ENCODE measurements at places on chromosomes 7 and 10. TPM values are rescaled to one million over a fixed set of nuclear protein-coding genes. Genes with fewer than 3 reads are reported as not detected.

DNA sequence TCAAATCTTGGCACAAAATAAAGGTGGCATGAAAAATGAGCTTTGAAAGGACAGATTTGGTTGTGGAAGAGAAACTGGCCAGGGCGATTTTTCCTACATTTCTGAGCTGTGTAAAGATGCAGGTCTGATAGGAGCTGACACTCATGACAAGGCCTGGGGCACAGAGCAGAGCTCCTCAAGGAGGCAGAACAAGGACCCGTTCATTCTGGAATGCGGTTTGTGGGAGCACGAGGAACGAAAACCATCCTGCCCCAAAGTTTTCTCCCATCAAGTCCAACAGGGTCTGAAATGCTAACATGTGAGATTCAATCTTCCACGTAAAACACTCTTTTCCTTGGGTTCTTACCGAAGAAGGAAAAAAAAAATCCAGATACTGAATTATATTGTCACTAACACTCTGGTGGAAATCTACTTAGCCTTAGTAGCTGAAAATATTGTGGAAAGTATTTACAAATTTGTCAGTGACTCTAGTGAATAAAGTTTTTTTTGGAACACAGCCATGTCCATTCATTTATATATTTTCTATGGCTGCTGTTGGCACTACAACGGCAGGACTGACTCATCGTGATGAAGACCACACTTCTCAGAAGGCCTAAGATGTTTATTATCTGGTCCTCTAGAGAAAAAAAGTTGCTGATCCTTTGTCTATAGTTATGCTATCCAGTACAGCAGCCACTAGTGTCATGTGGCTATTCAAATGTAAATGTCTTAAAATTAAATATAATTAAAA, 215.7 kb downstream of the BAMBI start:
- DNase-seq: no peak

DNA sequence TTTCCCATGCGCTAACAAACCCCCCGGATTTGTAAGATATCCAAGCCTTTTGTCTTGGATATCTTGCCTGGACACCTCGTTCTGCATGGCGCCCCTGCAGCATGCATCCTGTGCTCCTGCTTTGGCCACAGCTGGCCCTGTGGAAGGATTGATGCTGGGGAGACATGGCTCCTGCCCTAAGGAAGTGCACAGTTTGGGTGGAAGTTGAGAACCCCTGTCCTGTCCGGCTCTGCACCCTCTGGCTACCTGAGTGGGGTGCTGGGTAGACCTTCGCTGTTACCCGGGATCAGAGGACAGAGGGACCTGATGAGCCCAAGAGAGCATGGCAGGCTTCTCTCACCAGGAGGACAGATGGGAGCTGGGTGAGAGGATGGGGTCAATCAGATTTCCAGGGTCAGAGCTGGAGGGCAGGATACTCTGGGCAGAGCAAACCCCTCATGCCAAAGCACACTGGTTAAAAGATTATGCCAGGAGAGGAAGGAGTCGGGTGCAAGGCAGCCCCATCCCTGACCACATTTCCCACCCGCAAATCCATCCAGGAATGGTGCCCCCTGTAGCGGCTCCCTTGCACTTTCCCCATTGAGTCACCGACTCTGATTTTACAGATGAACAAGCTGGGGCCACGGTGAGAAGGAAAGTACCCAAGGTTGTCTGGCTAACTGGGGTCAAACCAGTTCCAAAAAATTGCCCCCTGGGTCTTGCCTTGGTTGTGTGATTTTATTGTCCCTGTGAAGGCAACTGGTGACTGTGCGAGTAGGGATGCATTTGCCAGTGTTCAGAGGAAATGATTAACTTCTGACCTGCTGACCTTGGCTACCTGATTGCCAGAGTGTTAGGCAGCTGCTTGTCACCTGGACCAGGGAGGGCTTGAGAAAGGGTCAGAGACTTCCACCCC, 290.1 kb upstream of the ZMIZ1 start:
- DNase-seq: no peak

DNA sequence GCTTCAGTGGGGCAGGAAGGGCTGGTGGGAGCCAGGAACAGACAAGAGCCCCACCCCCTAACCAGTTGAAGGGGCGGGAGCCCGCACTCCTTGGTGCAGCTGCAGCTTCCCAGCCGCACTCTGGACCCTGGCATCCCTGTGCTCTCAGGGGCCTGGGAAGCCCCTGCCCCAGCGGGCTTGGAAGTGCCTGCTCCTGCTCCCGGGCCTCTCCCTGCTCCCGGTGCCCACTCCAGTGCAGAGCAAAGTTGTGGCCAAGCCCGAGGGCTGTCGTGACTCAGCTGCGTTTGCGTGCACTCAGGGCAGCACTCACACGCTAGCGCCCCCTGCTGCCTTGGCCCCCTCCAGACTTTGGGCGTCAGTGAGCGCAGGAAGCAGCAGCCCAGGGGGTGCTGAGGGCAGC, 883.8 kb downstream of the LRMDA start:
- no peak for DNase-seq

DNA sequence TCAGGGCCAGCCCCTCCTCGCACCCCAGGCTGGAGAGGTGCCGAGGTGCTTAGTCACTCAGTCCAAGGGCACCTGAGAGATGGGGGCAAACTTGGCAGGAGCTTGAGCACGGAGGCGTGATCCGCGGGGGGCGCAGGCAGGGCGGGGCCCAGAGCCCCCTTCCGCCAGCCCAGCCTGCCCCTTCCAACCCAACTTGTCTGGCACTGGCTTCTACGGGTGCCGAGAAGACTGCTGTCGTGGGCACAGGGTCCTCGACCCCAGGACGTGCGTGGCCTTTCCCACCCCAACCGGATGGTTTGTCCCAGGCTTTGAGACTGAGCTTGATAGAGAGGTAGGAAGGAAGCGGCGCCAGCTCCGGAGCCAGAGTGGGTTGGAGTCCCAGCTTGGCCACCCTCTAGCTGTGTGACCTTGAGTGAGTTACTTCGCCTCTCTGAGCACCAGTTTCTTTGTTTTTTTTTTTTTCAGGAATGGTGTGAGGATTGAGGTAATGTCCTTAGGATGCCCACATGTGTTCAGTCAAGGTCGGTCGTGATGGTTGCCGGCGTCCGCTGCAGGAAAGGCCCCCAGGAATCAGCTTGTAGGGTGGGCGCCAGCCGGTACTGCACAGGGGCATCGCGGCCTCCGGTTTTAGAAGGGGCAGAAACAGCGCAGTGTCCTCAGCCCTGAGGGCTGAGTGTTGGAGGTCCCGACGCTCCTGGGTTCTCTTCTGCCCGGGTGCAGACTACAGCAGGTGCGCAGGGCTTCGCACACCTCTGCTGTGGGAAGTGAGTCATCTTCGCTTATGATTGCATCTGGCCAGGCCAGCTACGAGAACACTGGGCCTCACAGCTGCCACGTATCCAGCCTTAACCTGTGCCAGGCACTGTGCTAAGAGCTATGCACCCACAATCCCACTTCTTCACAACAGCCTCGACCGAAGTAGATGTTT, 28.6 kb upstream of the VAX1 start:
- no peak for DNase-seq

DYDC2 gene
- not detected for total RNA-seq

CCDC172 gene
- not detected for total RNA-seq

SLC29A3 gene
- total RNA-seq: 5.9 TPM

Measured in HCT116 (cell line).